ENCODE measurements at places on chromosomes 16 and 17.

DNA sequence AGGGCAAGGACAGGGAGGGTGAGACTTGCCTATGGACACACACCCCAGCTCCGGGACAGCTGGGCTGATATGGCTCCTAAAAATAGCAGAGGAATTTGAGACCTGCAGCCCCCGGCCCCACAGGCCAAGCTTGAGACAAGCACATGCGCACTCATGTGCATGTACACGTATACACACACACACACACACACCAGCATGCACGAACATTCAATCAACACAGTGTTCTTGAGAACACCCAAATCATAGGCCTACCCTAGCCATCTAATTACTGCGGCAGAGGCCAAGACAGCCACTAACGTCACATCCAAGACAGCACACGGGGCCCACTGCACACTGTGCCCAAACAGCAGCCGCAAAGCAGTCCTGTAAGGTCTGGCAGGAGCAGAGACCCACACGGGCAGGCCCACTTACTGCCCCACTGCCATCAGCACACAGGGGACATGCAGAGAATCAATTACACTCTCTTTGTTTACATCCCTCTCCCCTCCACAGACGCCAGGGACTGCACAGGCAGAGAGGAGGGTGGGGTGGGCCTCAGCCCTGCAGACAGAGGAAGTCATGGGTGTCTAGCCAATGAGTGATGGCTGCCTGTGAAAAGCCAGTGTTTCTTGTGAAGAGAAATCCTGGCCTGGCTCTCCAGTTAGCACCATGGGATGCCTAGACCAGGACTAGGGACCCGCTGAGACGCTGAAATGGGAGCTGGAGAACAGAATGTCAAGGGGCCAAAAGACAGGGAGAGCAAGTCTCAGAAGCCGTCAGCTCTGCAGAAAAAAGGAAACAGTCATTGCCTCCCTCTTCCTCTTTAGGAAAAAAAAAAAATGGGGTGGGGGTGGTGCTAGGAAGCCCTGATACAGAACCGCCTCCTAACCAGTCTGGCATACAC is 39.3 kb downstream of the MYO18A start:
- peak; percentile 28 for DNase-seq

DNA sequence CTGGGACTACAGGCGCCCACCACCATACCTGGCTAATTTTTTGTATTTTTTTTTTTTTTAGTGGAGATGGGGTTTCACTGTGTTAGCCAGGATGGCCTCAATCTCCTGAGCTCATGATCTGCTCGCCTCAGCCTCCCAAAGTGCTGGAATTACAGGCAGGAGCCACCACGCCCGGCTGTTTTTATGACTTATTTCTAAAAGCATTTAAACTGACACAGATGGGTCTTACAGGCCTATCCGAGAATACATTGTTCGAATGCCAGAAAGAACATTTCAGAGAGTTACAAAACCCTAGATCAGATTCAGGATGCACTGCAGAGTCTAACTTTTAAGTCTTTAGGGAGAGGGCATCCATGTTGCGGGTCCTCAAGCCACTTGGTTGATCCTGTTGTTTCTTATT is 234.7 kb upstream of the MAF start:
- DNase-seq: no peak

DNA sequence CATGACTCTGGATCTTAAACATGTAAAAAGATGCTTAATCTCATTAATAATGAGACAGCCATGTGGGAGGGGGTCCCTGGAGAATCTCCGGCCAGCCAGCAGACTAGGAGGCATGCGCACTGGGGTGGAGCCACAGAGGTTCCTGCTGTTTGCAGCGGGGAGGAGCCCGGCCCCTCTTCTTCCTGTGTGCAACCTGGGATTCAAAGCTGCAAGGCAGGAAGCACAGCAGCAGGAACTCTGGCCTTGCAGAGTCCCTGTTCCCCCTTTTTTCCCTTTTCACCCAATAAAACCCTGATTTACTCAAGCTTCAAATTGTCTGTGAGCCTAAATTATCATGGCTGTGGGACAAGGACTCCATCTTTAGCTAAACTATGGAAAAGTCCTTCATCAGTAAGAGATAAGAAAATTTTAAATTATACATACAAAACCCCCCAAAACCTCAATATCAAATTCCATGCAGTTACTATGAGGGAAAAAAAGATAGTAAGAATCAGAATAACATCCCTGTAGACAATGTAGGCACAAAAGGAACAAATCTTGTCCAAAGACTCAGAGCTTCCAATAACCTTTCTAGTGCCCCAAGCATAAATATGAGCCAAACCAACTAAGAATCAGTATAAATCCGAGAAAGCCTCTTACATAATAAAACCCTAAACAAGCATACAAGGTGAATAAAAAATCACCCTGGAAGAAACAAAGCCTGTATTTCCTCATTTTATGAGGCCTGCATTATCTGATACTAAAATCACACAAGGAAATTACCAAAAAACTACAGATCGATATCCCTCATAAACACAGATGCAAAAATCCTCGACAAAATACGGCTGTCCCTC is 12.1 kb downstream of the CFDP1 start:
- no peak for DNase-seq

DNA sequence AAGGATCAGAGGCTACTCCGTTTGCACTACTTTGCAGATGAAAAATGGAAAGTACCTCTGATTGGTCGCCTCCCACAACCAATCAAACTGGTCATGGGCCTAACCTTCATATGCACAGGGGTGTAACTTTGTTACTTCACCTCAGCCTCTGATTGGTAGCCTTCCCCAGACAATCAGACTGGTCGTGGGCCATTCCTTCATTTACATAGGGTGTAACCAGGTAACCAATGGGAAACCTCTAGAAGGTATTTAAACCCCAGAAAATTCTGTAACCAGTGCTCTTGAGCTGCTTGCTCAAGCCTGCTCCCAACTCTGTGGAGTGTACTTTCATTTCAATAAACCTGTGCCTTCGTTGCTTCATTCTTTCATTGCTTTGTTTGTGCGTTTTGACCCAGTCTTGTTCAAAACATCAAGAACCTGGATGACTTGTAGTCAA is 39.2 kb upstream of the USP22 start:
- DNase-seq: no peak

- DNase-seq: no peak
These were observed 5.0 kb upstream of the TRAF4 start for GRCh38 chr17:28738680-28739384.

- no peak for DNase-seq
These were observed 17.5 kb downstream of the FANCA start for GRCh38 chr16:89798832-89799370.

GRCh38 chr17:67245694-67246402 is 852 bp upstream of the HELZ start:
- DNase-seq: no peak

DNA sequence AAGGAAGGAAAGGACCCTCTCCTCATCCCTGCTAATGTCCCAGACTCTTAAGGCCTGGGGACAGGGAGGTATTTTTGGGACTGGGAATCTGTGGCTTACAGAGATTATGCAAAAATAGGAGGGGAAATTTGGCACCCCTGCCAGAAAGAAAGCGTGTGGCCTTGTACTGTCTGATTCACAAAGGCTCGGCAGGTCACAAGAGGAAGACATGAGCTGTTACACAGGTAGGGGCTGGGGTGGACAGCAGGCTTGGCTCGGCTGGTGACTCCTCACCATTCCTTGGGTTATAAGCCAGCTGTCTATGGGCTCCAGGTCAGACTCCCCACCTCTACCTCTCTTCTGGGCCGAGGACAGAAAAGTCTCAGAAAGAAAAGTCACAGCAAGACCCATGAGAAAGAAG is 20.7 kb upstream of the SREBF1 start:
- DNase-seq: no peak

- DNase-seq: no peak
These were observed 77.1 kb upstream of the DNAH17 start for GRCh38 chr17:78654325-78654724.

DNA sequence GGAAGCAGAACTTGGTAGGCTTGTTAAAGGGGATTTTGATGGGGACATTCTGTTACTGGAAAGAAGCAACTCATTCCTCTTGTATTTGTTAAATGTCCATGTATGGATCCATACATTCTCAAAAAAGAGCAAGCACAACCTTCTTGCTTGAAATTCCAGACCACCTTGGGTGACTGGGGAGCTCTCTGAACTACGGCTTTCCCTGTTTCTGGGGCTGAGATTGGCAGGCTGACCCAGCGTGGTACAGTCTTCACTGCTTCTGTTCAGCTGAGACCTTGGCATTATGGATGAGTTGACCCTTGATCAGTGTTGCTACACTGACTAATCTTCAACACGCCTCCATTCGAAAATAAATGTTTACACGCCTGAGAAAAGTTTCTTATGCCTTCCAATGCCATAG is 38.5 kb downstream of the DNAH9 start:
- DNase-seq: no peak
